ENCODE measurements at places on chromosomes 1 and 21.

GRCh38 chr1:57296726-57297250, 127.1 kb downstream of the DAB1 start:
- DNase-seq, result no peak

DNA sequence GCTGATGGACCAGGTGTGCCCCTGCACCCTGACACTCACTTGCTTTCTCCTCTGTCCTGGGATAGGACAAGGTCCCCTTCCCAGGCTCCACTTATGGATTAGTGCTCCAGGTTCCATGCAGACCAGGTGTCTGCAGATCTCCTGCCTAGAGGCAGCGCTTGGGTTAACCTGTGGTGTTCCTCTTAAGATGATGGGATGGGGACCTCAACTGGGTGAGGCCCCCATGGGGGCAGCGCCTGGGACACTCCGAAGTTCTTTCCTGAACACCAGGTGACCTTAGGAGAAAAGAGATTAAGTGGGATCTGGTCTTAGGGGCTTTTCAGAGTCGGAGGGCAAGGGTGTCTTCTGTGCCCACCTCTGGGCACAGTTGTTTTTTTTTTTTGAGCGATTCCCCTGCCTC, 21.2 kb downstream of the TNNT2 start:
- DNase-seq, result no peak

DNA sequence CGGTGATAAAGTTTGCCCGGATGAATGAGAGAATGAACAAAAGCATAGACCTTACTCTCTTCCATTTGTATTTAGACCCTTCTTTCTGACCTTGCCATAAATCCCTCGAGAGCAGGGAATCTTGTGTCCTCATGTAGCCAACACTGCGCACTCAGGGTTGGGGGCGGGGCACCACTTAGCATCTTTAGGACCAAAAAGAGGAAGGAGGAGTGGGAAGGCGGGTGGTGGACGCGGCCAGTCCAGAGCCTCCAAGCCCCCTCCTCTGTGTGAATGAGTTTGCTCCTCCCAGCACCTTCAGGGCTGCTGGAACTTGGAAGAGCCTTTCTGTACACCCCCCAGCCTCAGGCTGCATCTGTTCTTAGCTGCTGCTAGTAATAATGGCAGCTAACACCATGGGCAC, 141.9 kb upstream of the TMEM51 start:
- no peak for DNase-seq

DNA sequence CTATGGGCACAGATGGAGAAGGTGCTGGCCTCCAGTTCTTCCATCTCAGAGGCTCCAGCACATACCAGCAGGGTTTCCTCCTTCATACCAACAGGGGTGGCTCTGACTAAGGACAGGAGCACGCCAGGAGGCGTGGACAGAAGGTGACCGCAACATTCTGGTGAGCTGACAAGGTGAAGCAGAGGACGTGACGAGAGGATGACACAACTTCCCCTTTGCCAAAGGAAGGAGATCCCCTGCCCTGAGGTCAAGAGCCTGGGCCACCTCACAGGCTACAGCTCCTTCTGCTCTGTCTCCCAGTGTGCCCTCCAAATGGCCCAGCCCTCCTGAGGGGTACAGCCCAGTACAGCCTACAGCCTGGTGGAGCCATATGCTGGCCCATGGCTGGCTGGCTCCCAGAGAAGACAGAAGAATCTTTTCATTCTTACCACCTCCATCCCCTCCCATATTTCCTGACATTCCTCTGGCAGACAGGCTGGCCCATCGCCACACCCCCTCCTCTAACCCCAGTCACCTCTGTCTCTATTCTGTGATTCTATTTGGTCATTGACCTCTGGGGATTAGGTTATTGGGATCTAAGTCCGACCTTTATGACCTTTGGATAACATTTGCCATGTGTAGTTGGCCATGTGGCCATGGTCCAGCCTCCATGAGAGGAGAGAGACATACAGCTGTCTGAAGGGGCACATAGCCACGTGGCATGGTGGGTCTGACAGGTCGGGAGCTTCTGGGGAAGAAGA, 5.1 kb upstream of the LAMB3 start:
- no peak for DNase-seq

DNA sequence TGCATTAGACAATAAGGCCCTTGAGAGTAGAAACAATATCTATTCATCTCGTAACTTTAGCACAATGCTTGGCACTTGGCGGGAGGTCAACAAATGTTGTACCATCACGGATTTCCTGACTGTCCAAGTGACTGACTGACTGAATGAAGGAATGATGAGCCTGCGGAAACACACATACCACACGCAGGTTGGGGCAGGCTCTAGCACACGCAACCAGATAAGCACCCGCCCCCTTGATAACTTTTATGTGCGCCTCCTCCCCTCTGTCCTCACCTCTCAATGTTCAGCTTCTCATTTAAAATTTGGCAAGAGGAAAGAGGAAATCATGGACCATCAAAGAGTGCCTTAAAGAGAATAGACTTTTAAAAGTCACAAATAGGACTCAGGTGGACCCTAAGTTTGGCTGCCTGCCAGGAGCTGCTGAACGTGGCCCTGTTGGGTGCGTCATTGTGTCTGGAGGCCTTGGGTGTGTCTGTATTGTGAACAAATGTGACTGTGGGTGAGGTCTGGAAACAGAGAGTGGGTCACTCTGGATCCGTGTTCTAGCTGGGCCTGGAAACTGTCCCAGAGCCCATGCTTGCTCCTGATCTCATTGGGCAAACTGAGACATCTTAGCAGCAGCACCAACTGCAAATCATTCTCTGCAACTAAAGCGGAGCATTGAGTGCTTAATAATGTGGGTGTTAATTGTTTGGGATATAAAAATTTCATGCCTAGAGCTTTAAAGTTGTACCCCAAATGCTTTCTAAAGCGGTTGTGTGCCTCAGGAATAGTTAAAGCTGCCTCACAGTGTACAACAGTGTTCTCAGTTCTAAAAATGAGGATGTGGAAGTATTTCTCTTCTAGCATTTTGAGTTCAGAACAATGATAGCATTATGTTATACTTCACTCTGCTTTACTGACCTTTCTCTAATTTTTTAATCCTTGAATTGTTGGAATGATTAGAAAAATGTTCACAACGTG, 47.6 kb upstream of the ABCG1 start:
- DNase-seq, result peak; percentile 12

DNA sequence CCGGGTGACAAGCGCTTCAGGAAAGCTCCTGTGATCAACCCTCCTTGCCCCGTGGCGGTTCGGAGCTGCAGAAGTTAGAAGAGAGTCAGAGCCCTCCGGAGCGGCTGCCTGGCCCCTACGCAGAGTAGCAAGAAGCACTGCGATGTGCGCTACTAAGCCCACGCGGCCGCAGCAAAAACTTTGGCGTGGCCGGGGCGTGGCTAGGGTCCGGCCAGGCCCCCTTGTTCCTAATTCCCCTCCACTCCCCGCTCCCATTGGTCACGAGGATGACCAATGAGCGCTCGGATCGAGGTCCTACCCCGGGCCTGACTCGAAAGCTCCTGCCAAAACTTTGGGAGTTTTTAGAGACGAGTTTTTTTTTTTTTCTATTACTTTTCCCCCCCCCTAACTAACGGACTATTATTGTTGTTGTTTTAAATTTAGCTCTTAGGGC, at the start of gene HLX:
Gene HLX (plus strand): TSS at position 368 of the 433 bp plus-strand sequence. CDS start 415 bp downstream, outside the sequence.
- DNase-seq, result peak; percentile 97

DNA sequence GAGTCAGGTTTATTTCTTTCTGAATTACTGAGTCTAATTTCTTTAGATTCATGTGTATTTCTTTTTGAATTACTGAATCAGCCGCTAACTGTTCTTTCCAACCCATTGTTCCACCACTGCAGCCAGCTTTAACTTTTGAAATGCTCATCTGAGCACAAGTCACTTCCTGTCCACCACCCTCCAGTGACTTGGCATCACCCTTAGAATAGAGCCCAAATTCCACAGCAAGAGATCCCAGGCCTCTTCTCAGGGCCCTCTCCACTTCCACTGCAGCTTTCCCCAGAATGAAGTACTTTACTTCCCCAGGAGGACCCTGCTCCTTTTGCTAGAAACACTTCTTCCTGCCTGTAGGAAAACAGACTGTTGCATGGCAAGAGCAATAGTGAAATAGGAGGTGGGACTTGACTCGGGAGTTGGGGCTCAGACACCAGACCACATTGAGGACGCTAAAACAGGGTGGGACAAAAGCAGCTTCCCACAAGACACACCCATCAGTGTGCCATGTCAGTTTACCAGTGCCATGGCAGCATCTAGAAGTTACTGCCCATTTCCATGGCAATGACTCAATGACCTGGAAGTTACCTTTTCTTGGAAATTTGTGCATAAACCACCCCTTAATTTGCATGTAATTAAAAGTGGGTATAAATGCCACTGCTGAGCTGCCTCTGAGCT, 56.5 kb upstream of the ADAR start:
- no peak for DNase-seq

- DNase-seq, result no peak
Measured at GRCh38 chr1:29094433-29094832, 29.3 kb downstream of the TMEM200B start.

GRCh38 chr1:234409328-234409727, 36.1 kb downstream of the COA6 start:
- no peak for DNase-seq

- no peak for DNase-seq
Measured at GRCh38 chr21:25870084-25870483, 135.3 kb downstream of the GABPA start.

DNA sequence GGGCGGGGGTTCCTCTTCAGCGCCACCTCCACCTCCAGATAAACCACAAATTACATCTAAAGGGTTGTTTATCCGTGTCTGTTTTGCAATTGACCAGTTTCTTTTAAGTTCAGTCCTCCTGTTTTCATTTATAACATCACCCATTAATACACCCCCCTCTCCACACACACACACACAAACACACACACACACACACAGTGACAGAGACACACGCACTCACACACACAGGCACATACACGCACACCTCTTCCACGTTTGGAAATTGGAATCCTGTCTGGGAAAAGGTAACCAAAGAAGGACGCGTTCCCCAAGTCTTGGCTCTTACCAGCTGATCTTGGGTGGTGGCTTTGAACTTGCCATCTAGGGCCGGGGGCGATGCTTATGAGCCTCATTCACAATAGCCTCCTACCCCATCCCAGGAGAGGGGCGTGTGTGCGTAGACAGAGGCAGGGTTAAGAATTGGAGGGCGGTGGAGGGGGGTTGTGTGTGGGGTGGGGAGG, 442 bp upstream of the CSMD2 start:
- no peak for DNase-seq

DNA sequence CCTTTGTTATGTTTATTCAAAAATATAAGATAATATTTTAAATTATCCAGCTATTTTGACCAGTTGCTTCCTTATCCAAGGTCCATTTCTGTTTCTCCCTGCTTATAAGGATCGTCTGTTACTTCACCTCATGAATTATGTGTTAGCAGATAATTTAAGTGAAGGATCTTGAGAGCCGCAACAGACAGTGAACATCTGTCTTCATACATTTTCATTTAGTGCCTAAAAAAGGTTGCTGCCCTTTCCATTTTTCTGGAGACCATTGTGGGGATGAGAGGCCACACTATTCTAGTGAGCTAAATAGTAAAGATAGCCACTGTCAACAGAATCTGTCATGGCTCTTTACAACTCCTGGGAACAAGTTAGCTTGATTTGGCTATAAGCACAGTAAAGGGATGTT, 154.0 kb downstream of the CLEC20A start:
- no peak for DNase-seq
